Stimulated activated CD4-positive, alpha-beta T cell treated with anti-CD3 and anti-CD28 coated beads, Interleukin-4, amount 100 ng/mL, for 48 hours (primary cell): ENCODE measurements at places on chromosomes 12 and 14.

- no peak for DNase-seq
These were observed 42.0 kb downstream of the GPHB5 start for GRCh38 chr14:63276492-63277342.

DNA sequence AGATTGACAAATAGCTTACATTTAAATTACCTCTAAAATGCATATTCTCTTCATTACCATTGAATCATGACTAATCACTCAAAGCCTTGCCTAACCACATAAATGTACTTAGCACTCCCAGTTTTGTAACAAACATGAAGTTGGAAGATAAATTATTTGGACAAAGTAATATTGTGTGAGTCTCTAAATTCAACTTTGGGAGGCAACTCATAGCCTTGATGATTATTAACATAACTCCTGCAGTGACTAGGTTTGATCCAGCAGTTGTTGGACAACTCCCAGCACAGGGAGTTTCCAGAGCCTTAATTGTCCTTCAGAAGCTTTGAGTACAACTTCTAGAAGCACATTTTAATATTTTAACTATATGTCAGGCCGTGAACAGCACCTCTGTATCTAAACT is 153.4 kb upstream of the PDZRN4 start:
- DNase-seq, result no peak

GRCh38 chr12:130186651-130187268 is 24.5 kb downstream of the FZD10 start:
- DNase-seq, result no peak

- no peak for DNase-seq
These were observed 36.6 kb downstream of the TC2N start for GRCh38 chr14:91830777-91831176.

DNA sequence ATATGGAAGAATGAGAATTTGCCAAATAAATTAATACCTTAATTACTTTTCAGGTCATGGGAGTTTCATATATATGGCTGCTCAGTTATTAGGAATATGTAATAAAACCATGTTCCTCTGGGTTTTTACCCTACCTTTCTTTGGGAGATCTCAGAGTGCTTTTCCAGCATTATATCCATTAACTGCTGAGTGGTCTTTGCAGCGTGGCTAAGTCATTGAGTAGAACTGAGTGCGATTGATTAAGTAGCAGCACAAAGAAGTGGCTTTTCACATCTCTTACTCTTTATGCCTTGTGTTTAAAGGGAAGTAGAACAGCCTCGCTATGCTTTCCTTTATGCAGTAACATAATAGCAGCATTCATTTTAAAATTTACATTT is 340.1 kb downstream of the SNAPC1 start:
- no peak for DNase-seq

DNA sequence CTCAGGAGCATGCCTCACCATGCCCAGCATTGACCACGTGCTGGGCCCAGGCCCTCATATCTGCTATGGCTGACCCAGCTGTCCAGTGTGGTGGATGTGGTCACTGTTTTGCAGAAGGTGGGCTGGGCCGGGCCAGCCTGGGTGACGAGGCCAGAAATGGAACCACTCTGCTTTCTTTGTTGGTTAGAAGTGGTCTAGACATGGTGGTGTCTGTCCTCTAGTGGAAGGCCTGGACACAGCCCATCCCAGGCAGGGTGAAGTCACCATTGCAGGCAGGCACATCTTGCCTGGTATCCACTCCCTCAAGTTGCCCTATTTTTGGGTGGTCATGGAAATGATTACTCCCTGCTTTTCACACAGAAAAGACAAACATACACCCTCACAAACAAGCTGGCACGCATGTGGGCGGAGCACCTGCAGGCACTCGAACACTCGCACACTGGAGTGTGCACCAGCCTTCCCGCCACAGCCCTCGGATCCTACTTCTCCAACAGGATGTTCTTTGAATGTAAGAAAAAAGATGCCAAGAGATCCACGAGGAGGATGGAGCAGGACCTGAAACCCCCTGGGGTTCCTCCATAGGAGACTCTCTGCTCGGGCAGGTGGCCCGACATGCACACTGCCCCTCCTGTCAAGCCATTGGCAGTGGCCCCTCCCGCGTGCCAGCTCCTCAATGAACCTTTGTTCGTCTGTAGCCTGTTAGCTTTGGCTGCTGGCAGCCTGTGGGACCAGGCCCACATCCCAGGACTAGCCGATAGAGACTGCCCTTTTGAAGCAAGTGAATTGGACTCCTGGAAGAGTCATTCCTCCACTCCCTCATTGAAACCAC is 38.4 kb downstream of the MLXIP start:
- DNase-seq, result no peak

DNA sequence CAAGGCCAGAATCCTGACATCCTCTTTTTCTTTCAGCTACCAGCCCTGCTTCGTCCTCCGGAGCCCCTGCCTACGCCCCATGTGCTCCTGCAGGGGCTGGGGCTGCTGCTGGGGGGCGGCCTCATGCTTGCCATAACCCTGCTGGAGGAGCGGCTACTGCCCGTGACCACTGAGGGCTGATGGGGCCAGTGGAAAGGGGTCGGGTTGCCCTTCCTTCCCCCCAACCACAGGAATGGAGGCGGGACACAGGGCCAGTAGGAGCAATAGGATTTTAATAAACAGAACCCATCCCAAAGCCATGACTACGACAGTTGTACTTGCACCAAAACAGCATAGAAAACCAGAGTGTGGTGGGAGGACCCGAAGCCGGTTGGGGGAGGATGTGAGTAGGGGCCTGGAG is 7.7 kb downstream of the SLC39A5 start:
- no peak for DNase-seq

GRCh38 chr12:6430124-6430989 is 14.4 kb upstream of the CD27 start:
- no peak for DNase-seq

- no peak for DNase-seq
These were observed 17.0 kb upstream of the NUBPL start for GRCh38 chr14:31543969-31544799.

DNA sequence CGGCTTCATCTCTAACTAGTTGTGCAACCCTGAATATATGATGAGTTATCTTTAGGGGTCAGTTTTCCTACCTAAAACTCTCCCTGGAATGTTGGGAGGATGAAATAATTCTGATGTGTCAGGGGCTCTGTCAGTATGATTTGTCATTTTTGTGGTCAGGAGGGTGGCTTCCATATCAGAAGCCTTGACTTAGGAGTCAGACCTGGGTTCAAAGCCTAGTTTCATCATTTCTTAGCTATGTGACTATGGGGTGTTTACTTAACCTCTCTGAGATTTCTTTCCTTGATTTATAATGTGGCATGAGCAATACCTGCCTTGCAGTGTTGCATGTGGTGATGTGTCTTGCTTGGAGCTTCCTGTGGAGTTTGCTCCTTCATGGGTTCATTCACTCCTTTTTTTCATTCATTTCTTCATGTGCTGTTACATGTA is 146.8 kb downstream of the CHST11 start:
- DNase-seq, result no peak

DNA sequence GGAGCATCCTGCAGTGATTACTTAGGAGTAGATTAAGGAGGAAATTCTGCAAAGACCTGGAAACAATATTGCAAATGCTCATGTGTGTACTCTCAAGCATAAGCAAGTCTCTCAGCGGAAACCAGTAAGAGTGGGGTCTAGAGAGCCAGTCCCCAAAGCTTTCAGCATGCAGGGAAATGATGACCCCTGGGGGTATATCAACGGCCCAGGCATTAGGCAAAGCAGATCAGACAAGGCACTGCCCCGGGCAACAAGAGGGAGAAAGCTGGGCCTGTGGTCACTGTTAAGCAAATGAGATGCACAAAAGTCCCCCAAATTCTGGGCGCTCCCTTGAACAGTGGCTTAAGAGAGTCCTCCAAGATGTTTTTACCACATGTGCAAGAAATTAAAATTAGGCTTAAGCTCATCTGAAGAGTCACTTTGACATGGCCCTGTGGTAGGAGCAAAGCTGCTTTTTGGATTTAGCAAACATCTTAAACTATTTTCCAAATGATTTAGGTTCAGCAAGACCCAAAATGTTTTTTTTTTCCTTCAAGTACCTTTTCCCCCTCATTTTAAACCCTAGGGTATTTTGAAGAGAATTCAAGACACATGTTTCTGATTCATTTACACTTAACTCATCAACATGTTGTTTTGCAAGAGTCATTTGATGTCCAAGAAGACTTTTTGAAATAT is 457.1 kb upstream of the TBX3 start:
- DNase-seq, result no peak

GRCh38 chr12:116818341-116818856 is 62.8 kb downstream of the HRK start:
- no peak for DNase-seq

DNA sequence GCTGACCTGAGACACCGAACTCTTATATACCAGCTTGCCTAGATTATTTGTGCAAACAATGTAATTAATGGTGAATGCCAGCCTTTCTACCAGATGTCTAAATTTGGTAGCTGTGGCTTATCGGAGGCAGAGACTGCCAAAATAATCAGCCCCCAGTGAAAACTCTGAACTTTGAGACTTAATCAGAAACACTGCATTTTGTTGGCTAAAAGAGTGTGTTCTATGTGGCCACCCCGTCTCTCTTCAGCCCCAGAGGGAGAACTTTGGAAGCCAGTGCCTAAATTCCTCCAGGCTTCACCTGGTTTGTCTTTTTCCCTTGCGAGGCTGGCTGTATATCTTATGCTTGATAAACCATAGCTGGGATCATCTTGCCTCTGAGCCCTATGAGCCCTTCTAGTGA is 90.1 kb downstream of the LMNTD1 start:
- no peak for DNase-seq

DNA sequence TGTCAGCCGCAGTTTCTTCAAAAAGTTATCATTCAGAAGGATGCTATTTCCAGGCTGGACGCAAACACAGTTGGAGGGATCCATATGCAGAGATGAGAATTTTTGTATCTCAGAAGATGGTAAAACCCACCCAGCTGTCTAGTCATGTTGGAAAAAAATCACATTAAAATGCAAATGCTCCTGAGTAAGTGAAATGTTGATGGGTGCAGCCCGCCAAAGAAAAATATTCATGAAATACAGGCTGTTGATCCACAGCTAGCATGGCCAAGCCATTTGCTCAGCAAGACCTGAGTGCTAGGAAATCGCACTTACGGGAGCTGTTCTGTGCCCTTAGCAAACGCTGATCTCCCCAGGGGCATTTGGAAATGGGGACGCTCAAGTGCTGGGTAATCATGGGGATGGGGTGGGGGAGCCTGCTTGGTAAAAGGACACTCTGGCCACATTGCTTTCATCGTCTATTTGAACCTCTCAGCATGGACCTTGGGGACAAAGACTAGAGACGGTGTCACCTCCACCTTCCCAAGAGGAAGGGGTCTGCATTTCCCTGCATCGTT is 25.7 kb downstream of the TUNAR start:
- no peak for DNase-seq
